Amniotic stem cell (primary cell): ENCODE measurements at places on chromosomes 11 and 22.

- DNase-seq = no peak
Observed at GRCh38 chr11:1651411-1651980, 21.9 kb downstream of the KRTAP5-5 start.

DNA sequence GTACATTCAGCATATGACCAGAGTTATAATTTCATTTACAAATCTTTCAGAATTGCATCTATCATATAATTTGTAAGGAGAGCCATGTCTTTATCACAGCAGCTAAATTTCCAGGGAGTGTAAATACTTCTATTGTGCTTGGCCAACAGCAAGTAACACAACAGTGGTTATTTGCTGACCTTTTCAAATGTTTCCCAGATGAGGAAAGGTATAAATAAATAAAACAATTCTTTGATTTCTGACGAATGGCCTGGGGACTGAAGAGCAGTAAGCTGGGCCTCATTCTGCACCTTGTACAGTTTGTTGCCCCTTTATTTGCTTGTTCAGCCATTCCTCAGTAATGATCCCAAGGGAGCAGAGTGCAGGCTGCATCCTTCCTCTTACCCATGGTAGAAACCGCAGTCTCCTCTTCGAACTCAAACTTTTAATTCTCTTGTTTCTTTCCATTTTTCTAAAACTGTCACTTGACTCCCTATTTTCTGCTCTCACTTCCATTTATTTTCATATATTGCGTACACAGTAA is 132.8 kb downstream of the DDX10 start:
- no peak for DNase-seq

- no peak for DNase-seq
Observed at GRCh38 chr22:20092477-20092854, 12.4 kb downstream of the DGCR8 start.

- no peak for DNase-seq
Observed at GRCh38 chr22:49481659-49482399, 345.8 kb downstream of the BRD1 start.

GRCh38 chr11:111183706-111184105 is 61.8 kb upstream of the POU2AF2 start:
- DNase-seq = no peak

DNA sequence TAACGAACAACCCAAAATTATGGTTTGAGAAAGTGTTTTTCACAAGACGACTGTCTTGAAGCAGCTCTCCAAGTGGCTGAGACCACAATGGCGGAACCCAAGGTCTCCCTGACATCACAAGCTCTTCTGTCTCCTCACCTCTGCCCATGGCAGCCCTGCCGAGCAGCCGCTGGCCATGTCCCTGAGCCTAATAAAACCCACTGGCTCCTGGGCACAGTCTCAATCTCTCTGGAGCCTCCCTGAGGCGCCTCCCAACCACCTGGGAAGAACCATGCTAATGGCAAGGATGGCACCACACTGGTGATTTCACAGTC is 50.0 kb downstream of the CLTCL1 start:
- DNase-seq = no peak

- no peak for DNase-seq
Observed at GRCh38 chr11:66595245-66595904, 2.4 kb downstream of the CCS start.

DNA sequence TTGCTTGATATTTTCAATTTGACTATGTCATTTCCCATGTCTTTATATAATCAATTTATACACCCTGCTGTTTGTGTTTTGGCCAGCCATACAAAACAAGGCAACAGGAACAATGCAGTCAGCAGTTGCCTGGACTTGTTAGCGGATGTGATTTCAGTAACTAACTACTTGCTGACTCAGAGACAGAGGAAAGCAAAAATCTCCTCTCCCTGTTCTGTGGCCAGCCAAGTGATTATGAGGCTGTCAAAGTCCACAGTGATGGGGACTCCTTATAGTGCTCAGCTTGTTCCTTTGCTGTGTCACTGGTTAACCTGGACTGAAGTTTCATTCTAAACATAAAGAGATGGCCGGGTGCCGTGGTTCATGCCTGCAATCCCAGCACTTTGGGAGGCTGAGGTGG is 32.6 kb upstream of the APLP2 start:
- no peak for DNase-seq

DNA sequence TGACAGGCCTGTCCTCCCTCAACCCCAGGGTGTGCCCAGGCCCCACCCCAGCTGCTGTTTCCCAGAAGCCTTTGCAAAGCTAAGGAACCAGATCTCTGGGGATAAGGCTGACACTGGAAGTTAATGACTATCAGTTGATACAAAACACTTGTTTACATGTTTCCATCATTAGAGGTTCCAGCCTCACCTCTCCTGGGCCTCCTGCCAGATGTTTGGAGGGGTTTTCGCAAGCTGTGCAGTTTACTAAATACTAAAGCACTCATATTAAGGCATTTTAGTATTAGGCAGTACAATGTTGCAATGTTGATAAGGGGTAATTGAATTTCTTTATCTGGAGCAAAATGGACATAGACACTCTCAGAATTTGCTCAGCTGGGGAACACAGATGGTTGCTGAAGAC is 218.7 kb downstream of the INSC start:
- DNase-seq = no peak

DNA sequence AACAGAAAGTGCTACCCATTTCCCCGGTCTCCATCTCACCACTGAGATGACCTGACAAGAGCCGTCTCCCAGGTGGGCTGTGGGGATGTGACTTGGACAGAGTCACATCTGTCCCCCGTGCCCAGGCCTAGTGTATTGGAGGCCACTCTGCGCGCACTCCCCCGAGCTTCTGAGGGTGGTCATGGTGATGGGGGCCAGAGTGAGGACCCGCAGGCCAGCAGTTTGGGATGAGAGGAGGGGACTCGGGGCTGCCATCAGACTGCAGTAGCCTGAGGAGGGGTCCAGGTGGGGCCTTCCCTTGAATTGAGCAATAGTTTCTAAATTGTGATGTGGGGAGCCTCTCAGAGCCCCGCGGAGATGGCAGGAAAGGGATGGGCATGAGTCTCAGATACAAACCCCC is 852.6 kb downstream of the TBC1D22A start:
- no peak for DNase-seq

DNA sequence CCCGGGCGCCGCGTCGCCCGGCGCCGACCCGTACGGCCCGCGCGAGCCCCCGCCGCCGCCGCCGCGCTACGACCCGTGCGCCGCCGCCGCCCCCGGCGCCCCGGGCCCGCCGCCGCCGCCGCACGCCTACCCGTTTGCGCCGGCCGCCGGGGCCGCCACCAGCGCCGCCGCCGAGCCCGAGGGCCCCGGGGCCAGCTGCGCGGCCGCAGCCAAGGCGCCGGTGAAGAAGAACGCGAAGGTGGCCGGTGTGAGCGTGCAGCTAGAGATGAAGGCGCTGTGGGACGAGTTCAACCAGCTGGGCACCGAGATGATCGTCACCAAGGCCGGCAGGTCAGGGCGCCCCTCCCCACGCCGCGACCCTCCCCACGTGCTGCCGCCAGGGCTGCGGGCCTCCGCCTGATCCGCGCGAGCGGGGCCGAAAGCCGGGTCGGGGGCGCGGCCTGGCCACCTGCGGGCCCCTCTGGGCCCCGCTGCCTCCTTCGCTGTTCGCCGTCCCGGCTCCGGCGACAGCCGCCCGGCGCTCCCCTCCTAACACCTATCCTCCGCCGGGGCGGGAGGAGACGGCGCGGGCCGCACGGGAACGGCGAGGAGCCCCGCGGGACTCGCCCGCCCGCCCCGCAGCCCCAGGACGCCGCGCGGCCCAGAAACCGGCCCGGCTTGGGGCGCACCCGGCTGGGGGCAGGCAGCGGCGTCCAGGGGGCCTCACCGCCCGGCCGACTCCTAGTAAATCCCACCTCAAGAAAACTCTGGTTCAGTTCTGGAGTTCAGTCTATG is 560 bp downstream of the TBX1 start:
- DNase-seq = no peak

DNA sequence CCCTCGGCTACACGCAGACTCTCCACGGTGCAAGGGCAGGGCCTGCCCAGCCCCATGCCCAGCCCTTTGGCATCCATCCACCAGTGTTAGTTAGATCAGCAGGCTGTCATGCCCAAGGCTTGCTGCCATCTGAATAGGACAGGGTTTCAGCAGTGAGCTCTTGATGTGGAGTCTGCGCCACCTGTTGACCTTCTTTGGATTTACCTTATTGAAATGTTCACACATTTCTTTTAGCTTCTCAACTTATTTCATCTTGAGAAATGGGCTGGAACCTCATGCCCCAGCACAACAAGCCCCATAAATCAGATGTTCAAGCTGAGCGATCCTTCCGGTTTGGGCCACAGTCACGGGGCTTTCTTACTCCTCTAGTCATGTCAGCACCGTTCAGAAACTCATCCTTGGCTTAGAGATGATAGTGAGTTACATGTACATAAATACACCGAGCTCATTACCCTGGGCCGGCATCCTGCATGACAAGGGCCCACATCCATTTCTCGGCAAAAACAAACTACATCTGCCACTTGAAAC is 61.7 kb downstream of the PARVB start:
- no peak for DNase-seq

DNA sequence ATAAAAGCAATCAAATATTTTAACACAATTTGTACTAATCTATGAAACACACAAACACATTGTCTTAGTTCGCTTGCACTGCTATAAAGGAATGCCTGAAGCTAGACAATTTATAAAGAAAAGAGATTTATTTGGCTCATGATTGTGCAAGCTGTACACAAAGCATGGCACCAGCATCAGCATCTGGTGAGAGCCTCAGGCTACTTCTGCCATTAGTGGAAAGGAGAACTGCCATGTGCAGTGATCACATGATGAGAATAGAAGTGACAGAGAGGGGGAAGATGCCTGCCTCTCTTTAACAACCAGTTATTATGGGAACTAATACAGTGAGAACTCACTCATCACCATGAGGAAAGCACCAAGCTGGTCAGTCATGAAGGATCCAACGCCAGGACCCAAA is 105.1 kb downstream of the GUCY1A2 start:
- DNase-seq = no peak

GRCh38 chr22:26416670-26417276 is 12.3 kb upstream of the ASPHD2 start:
- DNase-seq = peak; percentile 2

- DNase-seq = no peak
Observed at GRCh38 chr11:44804449-44805437, 78.0 kb downstream of the TSPAN18 start.

DNA sequence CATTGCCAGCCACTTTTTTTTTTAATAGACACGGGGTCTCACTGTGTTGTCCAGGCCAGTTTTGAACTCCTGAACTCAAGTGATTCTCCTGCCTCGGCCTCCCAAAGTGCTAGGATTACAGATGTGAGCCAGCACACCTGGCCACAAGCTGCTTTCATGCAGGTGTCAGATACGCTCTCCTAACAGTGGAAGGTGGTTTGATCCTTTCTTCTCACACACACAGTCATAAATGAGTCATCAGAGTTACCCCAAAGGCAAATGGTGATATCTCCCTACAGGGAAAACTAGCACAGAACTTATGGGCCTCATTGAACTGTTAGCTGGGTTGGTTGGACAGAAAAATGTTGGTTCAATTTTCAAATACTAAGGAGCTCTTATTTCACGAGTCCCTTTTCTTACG is 38.2 kb upstream of the UBASH3B start:
- DNase-seq = no peak
